ENCODE measurements at places on chromosomes 7 and 10. TPM values are rescaled to one million over a fixed set of nuclear protein-coding genes. Genes with fewer than 3 reads are reported as not detected.

DNA sequence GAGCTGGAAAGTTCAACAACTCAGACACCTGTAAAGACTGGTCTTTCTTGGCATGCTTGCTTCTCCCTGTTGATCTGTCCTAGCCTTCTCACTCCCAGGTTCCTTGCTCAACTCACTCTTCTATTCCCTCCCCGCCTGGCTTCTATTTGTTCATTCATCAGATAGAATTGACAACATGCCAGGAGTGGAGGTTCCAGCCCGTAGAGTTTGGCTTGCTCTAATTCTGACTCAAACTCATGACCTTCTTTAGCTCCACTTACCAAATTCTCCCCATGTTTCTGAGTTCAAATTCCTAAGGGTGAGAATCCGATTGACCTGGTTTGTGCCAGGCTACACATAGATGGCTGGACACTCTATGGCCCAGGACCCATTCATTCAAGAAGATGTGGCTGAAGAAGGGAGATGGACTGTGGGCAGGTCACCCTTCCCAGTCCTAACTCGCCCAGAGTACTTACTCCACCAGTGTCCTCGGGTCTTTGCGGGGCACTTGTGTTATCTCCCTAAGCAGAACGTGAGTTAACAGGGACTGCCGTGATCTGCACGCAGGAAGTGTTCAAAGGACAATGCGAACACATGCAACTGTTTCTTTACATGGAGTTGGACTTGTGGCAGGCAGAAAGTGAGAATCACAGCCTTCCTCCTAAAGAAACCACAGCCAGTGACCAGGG lies 4.0 kb upstream of the TMEM236 start:
- DNase-seq, result no peak

DNA sequence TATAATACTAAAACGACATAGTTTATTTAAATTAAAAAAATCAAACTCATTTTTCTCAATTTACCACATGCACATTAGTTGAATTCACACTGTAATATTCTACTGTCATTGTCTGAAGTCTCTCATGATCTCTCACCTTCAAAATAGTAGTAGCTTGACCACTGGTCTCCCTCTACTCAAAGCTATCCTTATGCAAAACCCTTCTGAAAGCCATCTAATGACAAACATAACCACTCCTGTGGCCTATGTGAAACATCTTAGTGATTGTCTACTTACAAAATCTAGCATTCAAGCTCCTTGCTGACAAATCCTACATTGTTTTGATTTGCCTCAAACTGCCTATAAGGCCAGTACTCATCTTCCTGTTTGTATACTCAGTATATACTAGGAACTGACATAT lies 606.0 kb upstream of the GHITM start:
- DNase-seq, result no peak

- DNase-seq, result no peak
Measured at GRCh38 chr7:11026452-11027359, 53.0 kb downstream of the PHF14 start.

DNA sequence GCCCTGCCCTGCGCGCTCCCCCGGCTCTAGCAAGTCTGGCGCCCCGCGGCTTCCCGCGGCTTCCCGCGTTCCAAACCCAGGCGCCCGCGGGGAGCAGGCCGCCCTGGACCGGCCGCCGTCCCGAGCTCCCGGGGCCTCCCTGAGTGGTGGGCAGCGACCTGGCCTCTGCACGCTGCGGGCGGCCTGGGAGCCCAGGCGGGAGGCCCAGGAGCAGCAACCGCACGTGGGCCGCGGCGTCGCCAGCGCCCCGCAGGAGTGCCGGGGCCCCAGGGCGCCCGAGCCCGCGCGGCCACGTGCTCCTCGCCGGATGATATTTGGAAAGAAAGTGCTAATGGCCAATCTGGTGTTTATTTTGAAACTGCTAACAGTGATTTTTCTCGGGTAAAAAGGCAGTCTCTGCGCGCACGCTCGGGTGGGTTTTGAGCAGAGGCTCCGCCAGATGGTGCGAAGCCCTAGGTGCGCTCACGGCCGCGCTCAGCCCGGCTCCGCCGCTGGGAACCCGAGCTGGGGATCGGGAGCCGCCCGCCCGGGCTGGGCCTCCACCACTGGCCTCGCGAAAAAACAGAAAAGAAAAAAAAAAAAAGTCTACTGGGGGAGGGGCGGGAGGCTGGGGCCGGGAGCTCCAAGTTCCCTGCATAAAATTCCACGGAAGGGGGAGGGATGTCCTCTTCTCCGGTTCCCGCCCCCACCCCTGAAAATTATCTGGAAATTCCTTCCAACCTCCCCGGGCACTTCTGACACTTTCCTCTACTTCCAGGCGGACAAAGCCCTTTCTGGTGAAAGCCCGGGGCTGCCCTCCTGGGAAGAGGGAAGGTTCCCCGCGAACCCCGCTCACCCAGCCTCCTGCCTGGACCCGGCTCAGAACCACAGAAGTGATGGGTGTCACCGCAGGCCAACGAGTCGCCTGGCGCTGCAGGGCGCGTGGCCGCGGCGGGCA lies 4.3 kb downstream of the EBF3 start:
- DNase-seq, result no peak

GRCh38 chr10:70283445-70284399 lies at the start of gene NPFFR1:
NPFFR1 (minus strand) TSS chr10:70284004; CDS start chr10:70283676, 328 bp downstream.
- no peak for DNase-seq

DNA sequence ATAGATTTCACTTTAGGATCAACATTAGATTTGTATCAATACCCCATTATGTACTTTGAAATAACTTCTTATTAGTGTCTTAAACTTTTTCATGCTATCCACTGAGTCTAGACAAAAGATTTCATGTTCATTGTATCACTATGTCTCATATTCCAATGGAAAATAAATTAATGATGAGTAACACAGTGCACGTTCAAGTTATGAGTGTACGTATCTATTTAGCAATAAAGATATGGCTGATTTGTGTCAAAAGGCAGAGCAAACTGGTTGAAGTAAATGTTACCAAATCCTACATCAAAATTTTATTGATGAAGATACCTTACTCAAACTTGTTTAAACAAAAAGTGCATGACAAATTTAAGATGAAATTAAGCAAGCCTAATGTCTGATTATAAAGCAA lies 102.4 kb downstream of the SEMA3E start:
- no peak for DNase-seq

- no peak for DNase-seq
Measured at GRCh38 chr10:33476757-33477273, 142.3 kb upstream of the NRP1 start.

The PILRA gene
- polyA plus RNA-seq, result 8.5 TPM
